Neural progenitor cell (in vitro differentiated cells): ENCODE measurements at places on chromosomes 4 and X. TPM values are rescaled to one million over a fixed set of nuclear protein-coding genes. Genes with fewer than 3 reads are reported as not detected.

Gene ARHGAP6
- total RNA-seq = 1.1 and 1.2 TPM in 2 replicates

Gene ADGRA3
- 72.5 and 87.9 TPM in 2 replicates for total RNA-seq

Gene INTS12
- total RNA-seq = 17.2 and 18.8 TPM in 2 replicates

Gene DOCK11
- total RNA-seq = 18.8 and 20.9 TPM in 2 replicates

DNA sequence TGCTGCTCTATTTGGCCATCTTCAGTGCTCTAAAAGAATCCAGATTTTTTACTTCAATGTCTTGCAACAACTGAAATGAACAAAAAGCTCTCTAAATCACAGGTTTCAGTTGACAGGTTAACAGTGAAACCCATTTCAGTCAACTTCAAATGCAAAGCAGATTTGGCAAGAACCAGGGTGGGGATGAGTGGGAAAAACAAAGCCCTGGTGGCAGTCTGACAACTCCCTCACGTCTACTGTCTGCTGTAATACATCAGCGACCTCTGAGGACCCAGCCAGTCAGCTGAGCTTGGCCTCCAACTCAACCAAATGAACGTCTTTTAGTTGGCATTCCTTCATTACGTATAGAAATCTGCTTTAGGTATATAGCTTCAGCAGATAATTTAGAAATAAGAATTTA is 95.8 kb downstream of the COL25A1 start:
- no peak for DNase-seq

GRCh38 chrX:105738162-105738561 is 84.2 kb upstream of the NRK start:
- DNase-seq = no peak

- DNase-seq = no peak
Measured at GRCh38 chr4:170127758-170128157, 38.0 kb upstream of the AADAT start.

GRCh38 chrX:66163447-66163846 is 600 bp upstream of the HEPH start:
- DNase-seq = no peak

GRCh38 chr4:93897559-93897958 is 69.0 kb downstream of the ATOH1 start:
- no peak for DNase-seq

- peak; percentile 66 for DNase-seq
Measured at GRCh38 chr4:53601251-53601764, 10.0 kb upstream of the LNX1 start.

Gene ELF4
- total RNA-seq = 0.12 TPM in 1 of 2 replicates, not detected in the other

DNA sequence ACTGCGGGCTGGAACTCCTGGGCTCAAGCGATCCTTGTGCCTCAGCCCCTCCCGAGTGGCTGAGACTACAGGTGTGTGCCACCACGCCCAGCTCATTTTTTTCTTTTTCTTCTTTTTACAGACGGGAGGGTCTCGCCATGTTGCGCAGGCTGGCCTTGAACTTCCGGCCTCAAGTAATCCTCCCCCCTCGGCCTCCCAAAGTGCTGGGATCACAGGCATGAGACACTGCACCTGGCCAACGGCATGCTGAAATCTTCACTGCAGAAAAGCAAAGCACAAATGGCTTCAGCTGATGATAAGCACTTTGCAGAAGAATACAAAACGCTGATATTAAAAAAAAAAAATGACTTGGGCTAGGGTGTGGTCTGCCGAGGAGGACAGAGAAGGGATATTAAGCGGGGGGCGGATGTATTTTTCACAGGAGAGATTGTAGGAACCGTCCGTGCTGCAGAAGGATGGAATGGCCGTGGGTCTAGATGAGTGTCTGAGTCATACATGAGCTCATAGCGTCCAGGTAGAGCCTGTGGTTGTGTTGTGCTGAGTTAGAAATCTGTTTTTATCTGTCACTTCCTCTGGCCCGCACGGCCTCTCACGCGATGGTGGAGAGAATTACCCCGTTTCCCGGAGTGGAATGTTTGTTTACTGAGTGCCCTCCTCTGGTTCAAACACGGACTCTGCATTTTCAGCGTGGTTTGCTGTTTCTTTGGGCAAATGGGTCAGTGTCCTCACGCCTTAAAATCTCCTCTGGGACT is 8.5 kb upstream of the AKAP17A start:
- no peak for DNase-seq

GRCh38 chrX:114077773-114078172 is 506.1 kb upstream of the HTR2C start:
- DNase-seq = no peak

DNA sequence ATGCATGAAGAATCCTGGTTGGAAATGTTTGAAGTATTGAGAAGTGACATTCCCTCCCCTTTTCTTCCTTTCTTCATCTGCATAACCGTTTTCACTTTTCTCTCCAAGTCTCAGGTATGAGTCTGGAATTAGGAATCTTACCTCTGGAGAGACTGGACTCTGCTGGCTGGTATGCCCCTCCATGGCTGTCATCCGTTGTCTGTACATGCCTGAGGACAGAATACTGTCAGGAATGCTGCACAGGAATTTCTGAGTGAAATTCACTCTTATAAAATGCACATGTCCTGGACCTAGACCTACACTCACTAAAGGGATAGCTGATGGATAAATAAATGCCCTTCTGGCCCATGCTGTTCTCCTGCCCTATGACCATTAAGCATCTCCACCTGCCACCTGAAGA is 179.5 kb downstream of the MSN start:
- no peak for DNase-seq

GRCh38 chr4:98518559-98519267 is 139.7 kb downstream of the TSPAN5 start:
- no peak for DNase-seq

DNA sequence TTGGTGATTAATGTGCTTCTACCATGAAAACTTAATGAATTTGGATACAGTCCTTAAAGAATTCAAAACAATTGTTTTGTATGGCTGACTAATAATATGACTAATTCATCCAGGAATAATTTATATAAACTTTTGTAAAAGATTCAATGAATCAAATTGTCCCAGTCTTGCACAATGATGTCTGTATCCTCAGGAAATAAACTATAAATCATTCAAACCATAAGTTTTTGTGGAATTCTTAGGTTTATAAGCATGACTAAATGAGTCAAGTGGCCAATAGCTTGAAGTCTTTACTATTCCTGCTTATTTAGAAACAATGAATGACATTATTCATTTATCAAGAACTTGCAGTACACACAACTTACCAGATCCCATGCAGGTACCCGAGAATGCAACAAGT is 935.0 kb upstream of the INTU start:
- DNase-seq = no peak

DNA sequence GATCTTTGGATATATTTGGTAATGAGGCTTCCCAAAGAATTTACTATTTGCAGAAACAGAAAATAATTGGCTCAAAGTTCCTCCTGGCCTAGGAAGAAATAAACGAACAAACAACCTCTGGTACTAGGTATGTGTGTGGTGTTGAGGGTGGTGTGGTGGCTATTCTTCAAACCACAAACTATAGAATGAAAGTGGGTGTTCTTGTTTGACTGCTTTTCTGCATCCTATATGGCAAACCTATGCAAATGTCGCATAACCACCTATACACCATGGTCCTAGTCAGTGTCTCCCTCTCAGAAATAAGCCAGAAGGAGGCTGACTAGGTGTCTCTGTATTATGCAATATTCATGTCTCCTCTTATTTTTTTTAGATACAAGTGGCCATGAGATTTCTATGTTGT is 106.6 kb upstream of the PCDH18 start:
- DNase-seq = no peak

GRCh38 chrX:154082396-154083125 is 15.0 kb downstream of the MECP2 start:
- DNase-seq = no peak

DNA sequence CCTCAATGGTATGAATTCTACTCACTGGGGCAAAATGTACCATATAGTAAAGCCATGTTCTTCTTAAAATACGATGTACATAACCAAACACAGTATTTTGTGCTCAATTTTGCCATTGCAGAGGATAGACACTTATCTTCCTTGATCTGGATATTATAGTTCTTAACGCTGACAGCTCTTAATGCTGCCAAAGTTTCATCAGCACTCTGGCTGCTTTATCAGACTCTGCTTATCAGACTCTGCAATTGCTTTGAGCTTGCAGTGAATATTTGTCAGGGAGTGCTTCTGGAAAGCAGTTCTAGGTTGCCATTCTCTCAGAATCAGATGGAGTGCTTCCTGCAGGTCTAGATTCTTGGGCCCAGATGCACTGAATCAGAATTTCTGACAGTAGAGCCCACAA is 863.1 kb downstream of the CCSER1 start:
- no peak for DNase-seq

- no peak for DNase-seq
Measured at GRCh38 chr4:168777277-168777965, 232.6 kb downstream of the CBR4 start.

Gene RAB39B
- 6.3 and 8.7 TPM in 2 replicates for total RNA-seq

- DNase-seq = peak; percentile 17
Measured at GRCh38 chrX:20361081-20361889, 94.6 kb upstream of the RPS6KA3 start.

DNA sequence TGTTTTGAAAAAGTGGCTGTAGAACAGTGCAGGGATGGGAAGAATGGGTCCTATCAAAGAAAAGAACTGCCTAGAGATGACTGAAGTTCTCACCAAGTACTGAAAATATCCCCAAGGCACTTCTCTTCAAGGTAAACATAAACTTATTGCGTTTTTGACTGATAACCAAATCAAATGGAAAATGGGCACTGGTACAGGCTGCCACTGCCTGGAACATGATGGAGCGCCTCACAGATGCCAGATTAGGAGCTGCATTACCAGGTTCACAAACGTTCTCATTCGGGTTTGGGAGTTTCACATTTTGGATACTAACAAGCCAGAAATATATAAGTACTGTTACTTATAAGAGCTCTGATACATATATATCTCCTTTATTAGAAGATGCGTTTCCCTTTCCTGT is 141.3 kb downstream of the CBR4 start:
- DNase-seq = no peak

GRCh38 chr4:39685990-39686389 is 11.9 kb upstream of the UBE2K start:
- DNase-seq = no peak

Gene RPA4
- total RNA-seq = 0.22 and 0.34 TPM in 2 replicates

GRCh38 chrX:30971774-30972603 is 82.9 kb upstream of the TAB3 start:
- peak; percentile 56 for DNase-seq

Gene TLR10
- total RNA-seq = not detected in 2 replicates

Gene SPATA4
- 0.09 TPM in 1 of 2 replicates, not detected in the other for total RNA-seq

DNA sequence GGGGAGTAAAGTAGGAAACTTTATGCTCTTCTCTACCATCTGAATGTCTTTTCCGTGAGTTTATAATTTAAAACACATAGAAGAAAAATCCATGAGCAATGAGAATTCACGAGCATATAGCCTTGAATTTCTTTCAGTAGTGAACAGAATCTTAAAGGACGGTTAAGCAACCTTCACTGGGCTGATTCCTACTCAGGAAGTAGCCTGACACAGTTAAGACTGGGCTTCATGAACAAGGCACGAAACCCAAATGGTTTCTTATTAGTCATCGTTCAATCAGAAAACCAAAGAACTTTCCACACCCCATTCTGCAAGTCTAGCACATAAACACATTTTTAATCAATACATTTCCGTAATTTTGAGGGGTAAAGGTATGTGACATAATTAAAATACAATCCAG is 95.8 kb downstream of the SH3KBP1 start:
- DNase-seq = no peak

Gene GJB1
- not detected in 2 replicates for total RNA-seq

Gene SNX25
- total RNA-seq = 39.2 and 50.8 TPM in 2 replicates
